ENCODE measurements at places on chromosomes 2 and 18.

DNA sequence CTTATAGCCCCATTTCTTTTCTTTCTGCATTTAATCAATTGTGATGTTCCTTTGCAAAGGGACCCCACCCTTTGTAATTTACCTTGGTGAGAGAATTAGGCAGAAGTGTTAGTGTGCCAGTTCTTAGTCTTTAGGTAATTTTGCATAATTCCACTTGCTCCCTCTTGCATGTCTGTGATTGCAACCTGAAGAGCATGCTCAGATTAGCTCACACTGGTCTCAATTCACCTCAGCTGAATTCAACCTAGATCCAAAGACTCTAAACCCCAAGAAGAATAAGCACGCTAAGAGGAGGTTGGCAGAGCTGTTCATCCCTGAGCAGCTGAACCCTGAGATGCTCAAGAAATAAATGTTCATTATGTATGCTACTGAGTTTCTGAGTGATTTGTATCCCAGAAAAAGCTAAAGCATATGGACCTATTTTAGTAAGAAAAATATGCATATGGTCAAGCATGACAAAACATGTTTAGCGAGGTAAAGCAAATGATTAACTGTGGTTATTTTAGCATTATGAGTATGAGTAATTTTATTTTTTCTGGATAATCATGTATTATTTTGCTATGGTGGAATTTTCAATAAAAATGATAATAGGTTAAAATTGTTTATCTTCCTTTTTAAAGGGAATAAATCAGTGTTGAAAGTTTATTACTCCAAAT is 299.2 kb upstream of the ZSWIM2 start:
- no peak for DNase-seq

DNA sequence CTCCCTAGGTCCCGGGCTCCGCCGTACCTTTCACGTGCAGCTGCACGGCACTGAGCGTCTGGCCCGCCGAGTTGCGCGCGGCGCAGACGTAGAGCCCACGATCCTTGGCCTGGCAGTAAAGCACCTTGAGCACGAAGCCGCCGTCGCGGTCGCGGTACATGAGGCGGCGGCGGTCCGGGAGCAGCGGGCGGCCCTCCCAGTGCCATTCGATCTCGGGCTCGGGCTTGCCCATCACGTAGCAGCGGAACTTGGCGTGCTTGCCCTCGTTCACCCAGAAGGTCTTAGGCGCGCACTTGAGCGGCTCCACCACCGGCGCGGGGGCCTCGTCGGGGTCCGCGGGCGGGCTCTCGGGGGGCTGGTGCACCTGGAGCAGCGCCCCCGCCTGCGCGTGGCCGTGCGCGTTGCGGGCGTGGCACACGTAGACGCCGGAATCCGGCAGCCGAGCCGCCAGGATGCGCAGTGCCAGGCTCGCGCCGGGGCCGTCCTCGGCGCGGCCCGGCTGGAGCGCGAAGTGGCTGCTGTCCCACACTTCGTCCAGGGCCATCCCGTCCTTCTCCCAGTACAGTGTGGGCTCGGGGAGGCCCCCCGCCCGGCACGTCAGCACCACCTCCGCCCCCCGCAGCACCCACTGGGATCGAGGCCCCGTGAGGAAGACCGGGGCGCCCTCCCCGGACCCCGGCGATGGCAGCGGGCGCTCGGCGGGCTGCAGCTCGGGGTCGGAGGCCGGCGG is 980 bp downstream of the OBSL1 start:
- DNase-seq, result no peak

DNA sequence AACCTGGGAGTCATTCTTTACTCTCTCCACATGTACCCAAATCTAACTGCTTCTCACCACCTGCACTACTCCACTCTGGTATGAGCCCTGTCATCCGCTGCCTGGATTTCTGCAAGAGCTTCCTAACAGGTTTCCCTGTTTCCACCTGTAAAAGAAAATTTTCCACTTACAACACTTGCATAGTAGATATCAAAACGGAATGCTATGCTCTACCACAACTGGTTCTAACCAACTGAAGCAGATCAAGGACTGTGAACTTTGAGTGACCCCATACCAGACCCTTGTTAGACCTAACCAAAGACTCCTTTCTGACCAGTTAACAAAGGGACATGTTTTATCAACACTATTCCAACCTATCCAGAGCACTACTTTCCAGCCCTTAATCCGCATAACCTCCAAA is 3.8 kb upstream of the TMEM131 start:
- DNase-seq, result no peak

DNA sequence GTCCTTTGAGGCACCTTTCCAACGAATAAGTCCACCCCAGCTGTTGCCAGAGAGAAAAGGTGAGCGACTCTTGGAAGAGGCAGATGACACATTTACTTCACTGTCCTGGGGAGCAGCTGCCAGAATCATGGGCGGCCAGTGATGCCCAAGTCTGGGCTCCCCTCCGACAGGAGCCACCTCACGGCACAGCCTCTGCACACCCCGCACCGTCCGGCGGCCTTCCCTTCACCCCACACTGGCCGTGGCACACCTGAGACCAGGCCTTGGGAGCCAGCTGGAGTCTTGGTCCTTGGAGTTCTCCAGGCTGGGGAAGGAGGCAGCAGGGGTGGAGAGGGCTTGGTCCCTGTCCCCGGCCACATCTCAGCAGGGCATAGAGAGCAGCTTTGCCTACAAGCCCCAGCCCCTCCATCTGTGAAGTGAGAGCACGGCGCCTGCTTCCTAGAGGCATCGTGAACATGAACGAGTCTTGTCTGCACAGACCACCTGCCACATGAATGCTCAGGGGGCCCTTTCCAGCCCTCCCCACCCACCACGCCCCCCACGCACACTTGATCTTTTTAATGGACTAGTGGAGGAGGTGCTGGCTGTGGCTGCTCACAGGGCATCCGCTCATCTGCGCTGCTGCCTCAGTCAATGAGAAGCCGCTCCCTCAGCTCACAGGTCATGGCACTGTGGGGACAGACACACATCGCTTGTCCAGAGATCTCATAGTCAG is 400.2 kb upstream of the MYT1L start:
- no peak for DNase-seq

- no peak for DNase-seq
These were observed 10.0 kb downstream of the CAPN10 start for GRCh38 chr2:240596491-240596931.

GRCh38 chr2:129801575-129801974 is 177.9 kb upstream of the RAB6C start:
- peak; percentile 47 for DNase-seq

GRCh38 chr2:39718483-39718882 is 52.8 kb downstream of the TMEM178A start:
- DNase-seq, result no peak

DNA sequence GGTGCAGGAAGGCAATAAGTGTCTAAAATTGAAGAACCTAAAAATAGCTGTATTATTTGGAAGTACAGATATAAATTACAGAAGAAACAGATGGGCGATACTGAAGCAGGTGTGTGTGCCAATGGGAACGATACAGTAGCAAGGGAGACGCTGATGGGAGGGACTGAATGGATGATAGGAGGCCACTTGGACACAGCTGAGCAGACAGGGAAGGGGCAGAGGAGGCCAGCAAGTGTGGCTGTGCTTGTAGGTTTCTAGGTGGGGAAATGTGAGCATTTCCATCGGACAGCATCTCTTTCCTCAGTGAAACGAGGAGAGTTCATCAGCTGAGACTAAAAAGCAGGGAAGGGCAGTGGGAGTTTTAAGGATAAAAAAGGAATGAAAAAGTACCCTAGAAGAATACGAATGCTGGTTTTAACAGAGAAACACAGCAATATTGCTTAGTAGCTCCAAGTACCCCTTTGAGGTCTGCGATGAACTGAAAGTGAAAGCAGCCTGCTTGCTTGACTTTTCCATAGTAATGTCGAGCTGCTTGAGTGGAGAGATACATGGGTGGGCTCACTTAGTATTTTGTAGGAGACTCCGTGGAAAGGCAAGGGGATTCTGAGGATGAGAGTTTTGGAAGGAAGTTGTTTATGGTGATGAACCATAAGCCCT is 91.7 kb upstream of the EPC2 start:
- no peak for DNase-seq

DNA sequence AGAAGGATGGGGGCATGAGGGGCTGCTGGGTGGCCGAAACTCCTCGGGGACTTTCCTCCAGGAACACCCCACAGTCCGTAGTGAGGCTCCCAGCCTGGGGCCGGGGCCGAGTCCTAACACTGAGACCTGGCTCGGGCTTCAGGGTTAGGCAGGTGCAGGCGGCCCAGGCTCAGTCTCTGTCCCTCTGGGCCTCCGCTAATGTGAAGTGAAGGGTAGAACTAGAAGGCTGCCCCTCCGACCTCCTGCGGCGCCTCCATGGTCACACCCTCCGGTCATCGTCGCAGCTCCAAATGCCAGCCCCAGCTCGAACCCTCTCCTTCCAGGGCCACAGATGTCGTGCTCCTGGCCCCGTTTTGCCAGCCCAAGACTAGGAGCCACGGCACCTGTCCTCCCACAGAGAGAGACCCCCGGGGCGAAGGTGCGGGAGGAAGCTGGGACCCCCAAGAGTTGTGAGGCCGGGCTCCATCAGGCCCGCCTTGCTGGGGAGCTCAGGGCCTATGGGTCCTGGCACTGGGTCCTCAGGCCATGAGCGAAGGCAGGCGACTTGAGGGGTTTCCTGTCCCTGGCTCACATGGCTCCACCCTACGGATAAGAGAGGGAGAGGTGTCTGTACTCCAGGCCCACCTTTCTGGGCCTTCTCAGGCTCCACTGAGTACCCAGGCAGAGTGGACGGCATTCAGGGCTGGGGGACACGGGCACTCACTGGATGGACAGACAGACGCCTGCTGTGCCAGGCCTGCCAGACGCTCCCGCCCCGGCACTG is 797 bp downstream of the ANO7 start:
- no peak for DNase-seq

- DNase-seq, result no peak
These were observed 21.3 kb downstream of the OTOF start for GRCh38 chr2:26456440-26457250.

DNA sequence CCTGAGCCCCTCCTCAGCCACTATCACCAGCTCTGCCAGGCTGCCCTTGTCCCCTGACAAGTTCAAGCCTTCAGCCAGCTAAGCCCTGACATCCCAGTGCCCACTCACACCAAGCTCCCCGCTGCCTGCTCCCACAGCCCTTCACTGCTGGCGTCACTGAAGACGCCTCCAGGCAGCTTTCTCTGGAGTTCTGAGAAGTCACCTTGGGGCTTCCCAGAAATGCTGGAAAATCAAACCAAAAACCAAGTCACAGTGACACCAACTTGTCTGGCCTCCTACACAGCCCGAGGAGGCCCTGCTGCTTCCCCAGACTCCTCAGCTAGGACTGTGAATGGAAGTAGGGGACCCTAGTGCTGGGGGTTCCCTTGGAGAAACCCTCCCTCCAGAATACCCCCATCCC is 2.2 kb upstream of the TNS1 start:
- no peak for DNase-seq

GRCh38 chr2:234496055-234496834 is 636 bp downstream of the ARL4C start:
- DNase-seq, result no peak

- DNase-seq, result no peak
These were observed 85.8 kb upstream of the TTN start for GRCh38 chr2:178892751-178893625.

DNA sequence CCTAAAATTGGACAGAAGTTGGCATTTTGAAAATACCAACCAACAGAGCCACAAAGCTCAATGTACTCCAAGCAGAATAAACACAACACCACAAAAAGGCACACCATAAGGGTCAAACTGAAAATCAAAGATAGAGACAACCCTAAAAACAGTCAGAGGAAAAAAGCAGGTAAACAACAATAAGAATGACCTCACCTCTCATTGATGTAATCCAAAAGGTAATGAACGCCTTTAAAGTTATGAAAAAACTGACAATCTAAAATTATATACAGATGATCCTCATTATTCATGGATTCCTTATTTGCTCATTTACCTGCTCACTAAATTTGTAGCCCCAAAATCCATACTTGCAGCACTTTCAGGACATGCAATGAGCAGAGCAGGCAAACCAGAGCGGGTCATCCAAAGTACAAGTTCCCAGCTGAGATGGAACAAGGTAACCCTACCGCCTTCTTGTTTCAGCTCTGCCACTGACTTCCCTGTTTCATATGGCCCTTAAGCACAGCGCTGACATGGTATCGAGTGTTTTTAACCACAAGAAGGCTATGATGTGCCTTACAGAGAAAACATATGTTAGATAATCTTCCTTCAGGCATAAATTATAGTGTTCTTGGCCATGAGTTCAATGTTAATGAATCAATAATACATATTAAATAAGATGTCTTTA is 17.0 kb downstream of the RTN4 start:
- no peak for DNase-seq

DNA sequence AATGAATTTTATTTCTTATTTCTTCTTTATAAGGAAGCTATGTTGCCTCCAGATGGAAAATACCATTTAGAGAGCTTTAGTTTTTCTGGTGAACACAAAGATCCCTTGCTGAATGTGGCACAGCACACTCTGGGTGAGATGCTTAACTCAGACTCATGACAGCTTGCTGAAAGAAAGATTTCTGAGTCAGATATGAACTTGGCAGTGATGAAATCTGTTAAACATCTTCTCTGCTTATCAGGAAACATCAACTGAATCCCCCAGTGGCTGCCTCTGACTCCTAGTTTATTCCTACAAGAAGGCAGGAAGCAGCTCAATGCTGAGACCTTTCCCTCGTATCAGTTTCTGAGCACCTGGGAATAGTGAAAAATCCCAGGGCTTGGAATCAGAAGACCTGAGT is 162.8 kb downstream of the OSR1 start:
- no peak for DNase-seq
